Left ventricle myocardium superior (tissue), 1 donor: ENCODE measurements at places on chromosomes 1 and 21. TPM values are rescaled to one million over a fixed set of nuclear protein-coding genes. Genes with fewer than 3 reads are reported as not detected.
A peak's percentile ranks its signal among the peaks of the same experiment; 100 is the strongest.

DNA sequence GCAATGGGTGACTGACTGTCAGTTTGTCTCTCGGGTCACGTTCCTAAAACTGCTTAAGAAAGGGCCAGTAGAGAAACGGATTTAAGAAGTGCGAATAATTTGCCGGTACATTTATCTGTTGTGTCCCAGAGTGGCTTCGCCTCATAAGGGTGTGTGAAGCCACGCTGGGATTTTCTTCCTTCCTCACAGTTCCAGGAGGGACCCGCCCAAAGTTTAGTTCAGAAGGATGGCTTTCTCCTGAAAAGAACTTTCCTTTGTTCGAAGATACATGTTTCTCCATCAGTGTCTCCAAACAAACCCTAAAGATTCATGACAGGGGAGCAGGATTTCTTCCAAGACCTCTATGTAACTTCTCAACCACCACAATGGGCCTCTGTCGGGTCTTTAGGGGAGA lies 49.8 kb downstream of the ADAMTS1 start:
- no peak for DNase-seq

DNA sequence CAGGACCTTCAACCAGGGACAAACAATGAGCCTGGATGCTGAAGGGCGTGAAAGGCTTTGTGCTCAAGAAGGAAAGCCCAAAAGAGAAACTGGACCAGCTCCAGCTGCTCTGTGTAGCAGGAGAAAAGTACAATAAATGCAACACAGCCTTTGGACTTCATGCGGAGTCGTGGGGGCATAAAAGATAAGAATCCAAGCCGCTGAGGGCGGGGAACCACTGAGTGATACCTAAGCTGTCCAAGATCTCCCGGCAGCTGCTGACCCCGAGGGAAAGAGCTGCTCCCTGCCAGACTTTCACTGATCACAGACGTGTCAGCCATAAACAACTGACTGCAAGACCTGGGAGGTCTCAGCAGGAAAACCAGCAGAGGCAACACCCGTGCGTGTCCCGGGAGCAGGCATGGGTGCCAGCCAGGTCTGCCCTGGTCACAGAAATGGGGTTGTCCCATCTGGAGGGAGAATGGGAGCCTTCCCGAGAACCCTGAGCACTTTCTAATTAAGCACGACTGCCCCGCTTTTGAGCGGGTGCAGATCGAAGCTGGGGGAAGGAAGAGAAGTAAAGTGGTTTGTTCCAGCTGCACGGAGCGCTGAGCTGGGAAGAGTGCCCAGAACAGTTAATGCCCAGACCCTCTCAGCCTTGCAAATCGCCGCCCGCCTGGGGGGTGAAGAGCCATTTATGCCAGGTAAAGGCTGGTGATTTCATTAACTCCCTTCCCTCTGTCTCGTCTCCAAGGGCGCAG lies 68.3 kb upstream of the TARDBP start:
- DNase-seq, result no peak

DNA sequence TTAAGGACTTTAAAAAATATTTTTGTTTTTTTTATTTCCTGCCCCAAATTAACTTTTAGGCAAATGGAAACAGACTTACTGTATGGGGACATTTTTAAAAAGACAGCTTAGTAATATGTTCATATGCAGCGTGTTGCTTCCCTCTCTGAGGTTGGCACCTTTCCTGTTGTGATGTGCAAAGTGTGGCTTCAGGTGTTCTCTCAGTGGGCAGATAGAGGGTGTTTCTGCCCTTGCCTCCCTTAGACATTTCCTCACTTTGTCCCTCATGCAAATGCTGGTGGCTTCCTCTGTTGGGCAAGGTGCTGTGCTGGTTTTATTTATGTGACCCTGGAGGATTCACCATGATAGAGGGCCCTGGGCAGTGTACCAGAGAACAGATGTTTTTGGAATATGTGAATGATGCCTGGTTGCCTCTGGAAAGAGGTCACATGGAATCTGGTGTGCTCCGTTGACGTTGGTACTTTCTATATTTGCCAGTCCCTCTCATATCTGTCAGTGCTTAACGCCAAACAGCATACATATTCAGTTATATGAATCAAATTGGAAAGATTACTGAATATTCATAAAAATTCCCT lies 123.5 kb downstream of the PATJ start:
- DNase-seq, result no peak

- no peak for DNase-seq
Observed at GRCh38 chr1:175618559-175618958, 124.8 kb downstream of the TNR start.

Gene FCRL6
- 0.82 TPM for total RNA-seq

Gene PAFAH2
- 9.8 TPM for total RNA-seq

GRCh38 chr1:83064589-83065242 lies 934.2 kb downstream of the TTLL7 start:
- no peak for DNase-seq

- no peak for DNase-seq
Observed at GRCh38 chr1:232440325-232441035, 189.5 kb downstream of the SIPA1L2 start.

Gene C1QTNF12
- 0.50 TPM for total RNA-seq

Gene LIPI
- total RNA-seq, result not detected

Gene NOS1AP
- 5.0 TPM for total RNA-seq

DNA sequence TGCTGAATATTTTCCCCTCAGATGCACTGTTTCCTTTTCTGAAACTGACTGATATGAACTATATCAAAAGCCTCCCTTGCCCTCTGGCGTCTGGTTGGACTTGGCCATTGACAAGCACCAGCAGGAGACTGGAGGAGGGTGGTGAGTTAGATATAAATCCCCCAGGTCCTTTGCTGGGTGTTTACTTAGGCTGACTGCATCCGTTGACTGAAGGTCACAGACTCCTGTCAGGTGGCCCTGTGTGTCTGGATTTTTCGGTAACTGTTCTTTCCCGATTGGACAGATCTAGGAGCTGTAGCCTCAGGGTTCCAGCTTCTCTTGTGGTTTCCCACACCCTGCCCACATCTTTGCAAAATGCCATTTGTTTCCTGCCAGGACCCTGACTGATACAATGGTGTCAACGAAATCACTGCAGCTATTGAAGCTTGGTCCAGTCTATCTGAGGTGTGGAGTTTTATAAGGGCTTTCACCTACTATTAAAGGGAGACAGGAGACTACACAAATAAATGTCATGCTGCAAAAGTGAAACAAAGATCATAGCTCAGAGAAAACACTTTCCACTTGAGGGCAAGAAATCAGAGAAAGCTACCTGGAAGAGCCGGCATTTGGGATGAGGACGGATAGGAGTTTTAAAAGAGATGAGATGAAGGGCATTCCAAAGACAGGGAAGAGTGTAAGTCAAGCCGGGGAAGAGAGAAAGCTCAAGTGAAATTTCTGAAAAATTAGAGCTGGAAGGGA lies 1.5 kb upstream of the MAGI3 start:
- no peak for DNase-seq

GRCh38 chr1:247077876-247078257 lies 744 bp downstream of the ZNF670 start:
- DNase-seq, result no peak

Gene GPR153
- total RNA-seq, result 7.7 TPM

Gene UMODL1
- total RNA-seq, result not detected

DNA sequence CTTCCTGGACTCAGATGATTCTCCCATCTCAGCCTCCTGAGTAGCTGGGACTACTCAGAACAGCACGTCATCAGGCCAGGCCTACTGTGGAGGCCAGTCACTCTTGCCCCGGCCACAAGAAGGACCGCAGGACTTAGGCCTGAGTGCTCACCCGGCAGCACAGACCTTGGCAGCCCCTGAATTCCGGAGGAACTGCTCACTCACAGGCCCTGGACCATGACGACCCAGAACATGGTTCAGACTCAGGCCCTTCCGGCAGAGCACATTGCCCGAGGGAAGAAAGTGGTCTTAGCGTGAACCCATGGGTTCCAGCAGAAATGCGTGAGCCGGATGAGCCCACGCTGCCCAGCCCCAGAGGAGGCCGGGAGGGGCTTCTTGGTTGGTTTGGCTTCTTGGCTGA lies 177.3 kb upstream of the TMEM51 start:
- DNase-seq, result no peak

DNA sequence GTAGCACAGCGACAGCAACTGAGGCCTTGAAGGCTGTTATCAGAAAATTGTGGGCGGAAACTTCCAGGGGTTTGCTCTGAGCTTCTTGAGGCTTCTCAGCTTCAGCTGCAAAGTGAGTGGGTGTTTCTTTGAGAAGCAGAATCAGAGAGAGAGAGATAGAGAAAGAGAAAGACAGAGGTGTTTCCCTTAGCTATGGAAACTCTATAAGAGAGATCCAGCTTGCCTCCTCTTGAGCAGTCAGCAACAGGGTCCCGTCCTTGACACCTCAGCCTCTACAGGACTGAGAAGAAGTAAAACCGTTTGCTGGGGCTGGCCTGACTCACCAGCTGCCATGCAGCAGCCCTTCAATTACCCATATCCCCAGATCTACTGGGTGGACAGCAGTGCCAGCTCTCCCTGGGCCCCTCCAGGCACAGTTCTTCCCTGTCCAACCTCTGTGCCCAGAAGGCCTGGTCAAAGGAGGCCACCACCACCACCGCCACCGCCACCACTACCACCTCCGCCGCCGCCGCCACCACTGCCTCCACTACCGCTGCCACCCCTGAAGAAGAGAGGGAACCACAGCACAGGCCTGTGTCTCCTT lies at the start of gene FASLG:
Gene FASLG (plus strand): TSS at position 233 of the 583 bp plus-strand sequence. CDS start 99 bp downstream, at position 332.
- DNase-seq, result no peak

GRCh38 chr1:50783286-50783685 lies 176.8 kb downstream of the FAF1 start:
- no peak for DNase-seq

GRCh38 chr21:41674402-41674801 lies 92.5 kb downstream of the RIPK4 start:
- no peak for DNase-seq

GRCh38 chr1:168136709-168137514 lies at the start of gene GPR161:
TSS of gene GPR161 (minus strand) at chr1:168136930. CDS start at chr1:168104850, 32,080 bp downstream.
- DNase-seq, result peak; percentile 78

- no peak for DNase-seq
Observed at GRCh38 chr1:21884456-21885235, 52.5 kb downstream of the HSPG2 start.

Gene OLFML2B
- total RNA-seq, result 2.4 TPM

Gene DIO1
- not detected for total RNA-seq

DNA sequence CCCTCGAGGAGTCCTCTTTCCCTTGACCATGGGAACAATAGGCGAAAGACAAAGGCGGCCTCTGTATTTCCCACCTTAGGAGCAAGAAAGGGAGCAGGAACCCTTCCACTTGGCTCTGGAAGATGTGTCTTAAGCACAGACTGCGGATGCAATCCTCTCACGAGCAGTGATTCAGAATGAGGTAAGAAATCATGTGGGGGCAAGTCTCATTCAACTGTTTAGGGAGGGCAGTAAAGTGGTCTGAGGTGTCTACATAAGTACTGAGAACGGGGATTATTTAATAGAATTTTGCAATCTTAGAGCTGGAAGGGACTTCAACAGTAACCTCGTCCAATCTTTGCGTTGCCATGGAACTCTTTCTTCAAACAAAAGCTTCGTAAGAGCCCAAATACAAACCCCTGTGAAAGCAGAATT lies 1.6 kb upstream of the DYRK3 start:
- no peak for DNase-seq

Gene COL16A1
- 16.1 TPM for total RNA-seq

Gene PPIAL4G
- not detected for total RNA-seq

- no peak for DNase-seq
Observed at GRCh38 chr1:37901191-37901892, 42.0 kb upstream of the MTF1 start.

- DNase-seq, result no peak
Observed at GRCh38 chr1:88890791-88891317, 513 bp downstream of the GTF2B start.

Gene NIT1
- total RNA-seq, result 33.0 TPM

DNA sequence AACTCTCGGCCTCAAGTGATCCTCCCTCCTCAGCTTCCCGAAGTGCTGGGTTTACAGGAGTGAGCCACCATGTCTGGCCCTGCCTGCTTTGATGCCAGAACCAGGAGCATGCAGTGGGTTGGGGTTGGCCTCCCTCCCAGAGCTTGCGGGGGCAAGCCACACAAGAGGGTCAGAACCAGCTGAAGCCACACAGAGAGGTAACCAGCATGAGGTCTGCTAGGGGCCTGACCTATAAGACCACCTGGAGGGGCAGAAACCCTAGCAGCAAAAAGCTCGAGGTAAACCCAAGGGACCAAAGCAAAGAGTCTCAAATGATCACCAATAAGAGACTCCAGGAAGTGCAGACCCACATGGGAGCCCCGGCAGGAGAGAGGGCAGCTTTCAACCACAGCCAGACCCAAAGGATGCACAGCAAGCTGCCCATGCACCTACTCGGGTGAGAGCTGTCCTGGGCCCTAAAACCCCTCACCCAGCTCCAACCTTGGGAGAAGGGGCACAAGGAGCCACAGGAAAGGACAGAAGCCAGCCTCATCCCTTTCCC lies 81.2 kb downstream of the TOMM20 start:
- DNase-seq, result no peak

- DNase-seq, result no peak
Observed at GRCh38 chr1:51636764-51637522, 20.1 kb downstream of the OSBPL9 start.

Gene HRNR
- not detected for total RNA-seq

DNA sequence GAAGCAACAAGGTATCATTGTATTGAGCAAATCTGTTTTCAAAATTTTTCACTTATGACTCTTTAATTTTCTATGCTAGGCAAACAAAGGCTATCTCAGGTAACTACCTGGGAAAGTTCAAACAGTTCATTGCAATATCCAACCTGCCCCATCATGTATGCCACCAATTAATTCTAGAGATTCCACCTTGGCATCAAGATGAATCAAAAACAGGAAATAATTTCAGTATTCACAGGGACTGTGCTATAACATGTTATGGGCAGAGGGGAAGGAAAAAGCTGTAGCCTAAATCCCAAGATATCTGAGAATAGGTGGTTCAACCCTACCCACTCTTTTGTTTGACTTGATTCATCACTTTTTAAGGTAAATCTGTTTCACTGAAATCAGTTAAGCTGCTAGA lies 67.5 kb upstream of the SH3GLB1 start:
- DNase-seq, result no peak

DNA sequence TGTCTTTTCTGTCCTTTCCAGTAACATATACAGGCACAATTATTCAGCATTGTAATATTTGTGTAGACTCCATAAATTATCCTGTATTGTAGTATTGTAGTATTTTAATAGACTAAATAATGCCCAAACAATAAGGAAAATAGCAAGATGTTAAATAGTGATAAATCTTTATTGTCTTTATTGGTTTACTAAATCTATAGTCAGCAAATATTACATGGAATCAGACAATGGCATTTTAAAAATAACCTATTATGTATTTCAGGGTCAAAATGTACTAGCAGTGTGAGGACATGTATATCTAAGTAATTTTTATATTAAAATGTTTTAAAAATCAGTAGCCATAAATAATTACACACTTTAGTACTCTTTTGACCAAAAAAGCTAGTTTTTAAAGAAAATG lies 202.3 kb downstream of the GREM2 start:
- no peak for DNase-seq

DNA sequence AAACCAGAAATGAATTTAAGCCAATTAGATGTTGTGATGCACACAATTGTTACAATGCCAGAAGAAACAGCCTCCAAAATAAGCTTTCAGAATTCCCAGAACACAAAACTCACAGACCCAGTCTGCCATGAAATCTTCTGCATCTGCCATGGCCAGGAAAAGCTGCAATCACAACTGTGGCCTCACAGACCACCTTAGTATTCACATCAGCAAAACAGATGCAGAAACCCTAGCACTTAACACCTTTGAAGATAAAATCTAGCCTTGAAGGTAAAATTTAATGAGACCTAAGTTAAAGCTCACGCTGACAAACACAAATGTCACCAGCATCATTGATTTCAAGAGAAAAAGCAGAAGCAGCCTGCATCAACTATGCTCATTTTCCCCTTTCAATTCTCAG lies 566.8 kb upstream of the TMPRSS15 start:
- no peak for DNase-seq

GRCh38 chr1:65321879-65322278 lies 12.5 kb downstream of the DNAJC6 start:
- DNase-seq, result no peak
